RWPE1 (cell line): ENCODE measurements at places on chromosomes 12 and 14.

GRCh38 chr12:3168223-3169221 lies 91.3 kb downstream of the TSPAN9 start:
- DNase-seq: peak; percentile 91

DNA sequence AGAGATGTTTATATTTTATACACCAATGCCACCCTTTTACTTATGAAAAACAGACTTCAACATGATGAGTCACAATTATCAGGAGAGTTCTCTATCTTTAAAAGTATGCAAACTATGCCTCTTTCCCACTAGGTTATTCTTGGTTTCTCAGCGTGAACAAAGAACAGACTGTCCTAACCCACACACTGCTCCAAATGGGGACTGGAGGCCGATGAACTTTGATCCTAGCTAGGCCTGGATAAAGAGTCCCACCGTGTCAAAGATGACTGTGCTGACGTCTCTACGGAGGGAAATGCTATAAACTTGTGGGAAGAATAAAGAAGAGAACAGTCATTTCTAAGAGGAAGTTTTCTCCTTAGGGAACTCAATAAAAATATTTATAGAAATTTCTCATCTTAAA lies 160.1 kb downstream of the EPS8 start:
- peak; percentile 42 for DNase-seq

GRCh38 chr12:78269620-78270019 lies 438.9 kb downstream of the NAV3 start:
- DNase-seq: no peak

GRCh38 chr12:51246254-51246853 lies 7.7 kb downstream of the DAZAP2 start:
- DNase-seq: no peak

GRCh38 chr12:68505970-68506369 lies 104.7 kb upstream of the RAP1B start:
- DNase-seq: no peak

GRCh38 chr14:53458368-53458814 lies 305.3 kb upstream of the DDHD1 start:
- peak; percentile 62 for DNase-seq

DNA sequence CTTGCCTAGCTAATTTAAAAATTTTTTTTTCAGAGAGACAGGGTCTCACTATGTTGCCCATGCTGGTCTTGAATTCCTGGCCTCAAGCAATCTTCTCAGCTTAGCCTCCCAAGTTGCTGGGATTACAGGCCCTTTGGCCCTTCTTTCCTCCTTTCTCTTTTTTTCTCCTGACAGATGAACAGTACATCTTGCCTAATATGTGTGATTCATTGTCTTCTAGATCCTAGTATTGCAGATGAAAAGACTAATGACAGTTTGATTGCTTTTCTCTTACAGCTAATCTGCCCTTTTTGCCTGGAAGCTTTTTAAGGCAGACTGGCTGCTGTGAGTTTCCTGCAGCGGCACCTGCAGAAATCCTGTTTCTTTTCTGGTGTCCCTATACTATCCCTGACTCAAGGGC lies 12.0 kb downstream of the DEPDC4 start:
- peak; percentile 20 for DNase-seq

- DNase-seq: peak; percentile 45
These were observed 286.9 kb upstream of the PRKD1 start for GRCh38 chr14:30214461-30215090.

- DNase-seq: peak; percentile 42
These were observed 14.4 kb downstream of the PCNX1 start for GRCh38 chr14:70921669-70922068.

GRCh38 chr14:77043177-77043983 lies 14.9 kb upstream of the IRF2BPL start:
- peak; percentile 53 for DNase-seq

GRCh38 chr12:83046019-83046418 lies 359.3 kb downstream of the TMTC2 start:
- no peak for DNase-seq

DNA sequence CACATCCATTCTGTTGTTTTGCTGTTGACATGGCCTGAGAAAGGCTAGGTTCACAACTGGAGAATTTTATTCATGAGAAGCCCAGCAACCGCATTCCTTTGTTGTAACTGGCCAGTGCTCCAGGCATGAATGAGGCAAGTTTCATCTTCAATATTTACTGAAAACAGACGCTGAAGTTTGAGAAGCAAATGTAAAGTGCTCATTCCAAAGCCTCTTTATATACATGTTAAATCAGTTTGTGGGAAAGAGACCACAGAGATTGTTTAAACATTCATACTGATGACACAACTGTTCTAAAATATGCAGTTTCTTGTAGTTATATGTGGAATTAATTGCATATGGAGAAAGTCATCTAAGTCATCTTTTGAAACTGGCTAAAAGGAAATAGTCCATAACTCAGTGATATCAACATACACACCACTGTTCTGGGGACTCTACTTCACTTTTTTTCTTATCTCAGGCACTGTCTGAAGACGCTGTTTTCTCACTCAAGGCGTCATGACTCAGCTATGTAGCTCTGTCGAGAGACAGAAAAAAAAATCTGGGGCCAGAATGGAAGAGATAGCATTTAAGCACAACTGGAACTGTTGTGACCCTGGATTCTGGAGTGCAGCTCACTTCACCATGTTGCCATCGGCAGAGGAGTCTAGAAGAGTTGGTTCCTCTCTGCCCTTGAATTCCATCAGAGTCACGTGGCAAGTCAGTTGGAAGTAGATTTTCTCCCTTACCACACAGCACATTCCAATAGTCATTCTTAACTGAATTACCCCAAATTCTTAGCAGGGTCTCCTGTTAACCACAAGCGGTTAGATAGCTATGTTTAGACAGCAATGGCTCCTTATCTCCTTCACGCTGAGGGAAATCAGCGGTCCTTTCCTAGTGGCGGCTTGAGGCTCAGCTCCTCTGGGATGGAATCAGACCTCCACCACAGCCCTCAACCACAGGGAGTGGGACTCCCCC lies 258.4 kb upstream of the HMGA2 start:
- no peak for DNase-seq

- peak; percentile 73 for DNase-seq
These were observed at the start of gene C1RL for GRCh38 chr12:7108796-7109571. Gene C1RL (minus strand): TSS chr12:7109214. CDS start chr12:7109180, 34 bp downstream.

DNA sequence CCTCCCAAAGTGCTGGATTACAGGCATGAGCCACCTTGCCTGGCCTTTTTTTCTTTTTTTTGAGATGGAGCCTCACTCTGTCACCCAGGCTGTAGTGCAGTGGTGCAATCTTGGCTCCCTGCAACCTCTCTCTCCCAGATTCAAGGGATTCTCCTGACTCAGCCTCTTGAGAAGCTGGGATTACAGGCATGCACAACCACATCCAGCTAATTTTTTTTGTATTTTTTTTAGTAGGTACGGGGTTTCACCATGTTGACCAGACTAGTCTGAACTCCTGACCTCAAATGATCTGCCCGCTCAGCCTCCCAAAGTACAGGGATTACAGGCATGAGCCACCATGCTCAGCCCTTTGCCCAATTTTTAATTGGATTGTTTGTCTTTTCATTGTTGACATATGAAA lies 58.0 kb downstream of the SINHCAF start:
- no peak for DNase-seq

GRCh38 chr14:92850492-92850891 lies 56.4 kb downstream of the GOLGA5 start:
- DNase-seq: no peak

DNA sequence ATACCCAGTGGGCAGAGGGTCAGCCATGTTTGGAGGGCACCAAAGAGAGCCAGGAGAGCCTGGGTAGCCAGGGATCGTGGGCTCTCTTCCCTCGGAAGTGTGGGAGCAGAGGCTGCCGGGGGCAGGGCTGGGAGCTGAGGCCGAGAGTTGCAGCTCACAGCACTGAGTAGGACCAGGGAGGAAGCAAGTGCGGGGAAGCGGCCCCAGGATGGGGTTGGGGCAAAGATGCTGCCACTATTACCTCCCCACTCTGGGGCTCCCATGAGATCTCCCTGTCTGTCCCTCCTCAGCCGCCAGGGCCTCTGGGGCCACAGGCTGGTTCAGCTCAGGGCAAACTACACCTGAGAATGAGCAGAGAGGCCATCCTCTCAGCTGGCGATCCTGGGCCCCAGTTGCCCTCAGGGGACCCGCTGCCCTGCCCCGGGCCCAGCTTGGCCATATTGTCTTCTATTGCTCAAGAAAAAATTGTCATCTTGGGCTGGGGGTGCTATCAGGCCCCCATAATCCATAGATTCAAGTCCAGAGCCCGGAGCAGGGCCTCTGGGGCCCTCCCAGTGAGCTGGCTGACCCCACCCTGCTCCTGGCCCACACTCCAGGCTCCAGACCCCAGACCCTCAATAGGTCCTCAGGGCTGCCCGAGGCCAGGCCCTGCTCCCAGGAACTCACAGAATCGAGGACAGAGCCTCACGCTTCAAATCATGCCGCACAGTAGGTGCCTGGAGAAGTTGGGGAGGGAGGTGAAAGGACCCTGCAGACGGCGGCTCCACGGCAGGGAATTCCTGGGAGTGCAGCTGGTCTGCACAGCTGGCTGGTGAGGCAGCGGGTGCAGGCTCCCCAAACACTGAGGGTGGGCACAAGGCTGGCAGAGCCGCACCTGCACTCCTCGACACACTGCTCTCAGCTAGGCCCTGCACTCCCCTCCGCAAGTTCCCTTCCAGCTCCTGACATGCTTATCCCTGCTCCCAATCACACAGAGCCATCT lies 20.5 kb upstream of the DIO3 start:
- no peak for DNase-seq
